ENCODE measurements at places on chromosomes 7 and 10. TPM values are rescaled to one million over a fixed set of nuclear protein-coding genes. Genes with fewer than 3 reads are reported as not detected.

GRCh38 chr7:19958309-19958896 is 185.0 kb upstream of the TMEM196 start:
- H3K27me3 ChIP-seq, result no peaks in the 10 kb centered on the region
- H3K4me1 ChIP-seq, result no peaks in the 10 kb centered on the region
- DNase-seq, result no peak

The PHKG1 gene
- total RNA-seq, result 4.9 TPM

The TCTN3 gene
- 15.3 TPM for total RNA-seq

DNA sequence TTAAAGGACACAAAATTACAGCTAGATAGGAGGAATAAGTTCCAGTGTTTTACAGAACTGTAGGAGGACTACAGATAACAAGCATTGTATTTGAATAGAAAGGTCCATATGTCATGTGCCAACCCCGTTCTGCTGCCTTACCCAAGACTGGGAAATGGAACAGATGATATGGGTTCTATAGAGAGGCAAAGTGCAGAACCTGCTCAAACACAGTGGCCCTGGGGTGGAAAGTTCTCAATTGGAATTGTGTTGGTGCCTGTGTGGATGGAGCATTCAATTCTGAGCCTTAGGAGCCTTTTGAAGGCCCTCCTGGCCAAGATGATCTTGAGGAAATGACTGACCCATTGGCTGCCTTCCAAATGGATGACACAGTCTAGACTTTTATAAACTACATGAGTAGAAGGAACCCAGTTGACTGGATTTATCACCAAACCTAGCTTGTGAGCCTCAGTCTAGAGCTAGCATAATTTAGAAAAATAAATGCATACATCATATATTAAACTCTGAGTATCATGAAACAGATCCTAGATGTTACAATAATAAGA is 4.1 kb upstream of the PRSS1 start:
- no peak overlapping the region for H3K27ac ChIP-seq
- H3K4me3 ChIP-seq, result no peak overlapping the region
- no peaks in the 10 kb centered on the region for H3K4me1 ChIP-seq
- H3K36me3 ChIP-seq, result no peaks in the 10 kb centered on the region

The VWA2 gene
- not detected for total RNA-seq

The TUBB8 gene
- not detected for total RNA-seq

The AGR3 gene
- total RNA-seq, result not detected

DNA sequence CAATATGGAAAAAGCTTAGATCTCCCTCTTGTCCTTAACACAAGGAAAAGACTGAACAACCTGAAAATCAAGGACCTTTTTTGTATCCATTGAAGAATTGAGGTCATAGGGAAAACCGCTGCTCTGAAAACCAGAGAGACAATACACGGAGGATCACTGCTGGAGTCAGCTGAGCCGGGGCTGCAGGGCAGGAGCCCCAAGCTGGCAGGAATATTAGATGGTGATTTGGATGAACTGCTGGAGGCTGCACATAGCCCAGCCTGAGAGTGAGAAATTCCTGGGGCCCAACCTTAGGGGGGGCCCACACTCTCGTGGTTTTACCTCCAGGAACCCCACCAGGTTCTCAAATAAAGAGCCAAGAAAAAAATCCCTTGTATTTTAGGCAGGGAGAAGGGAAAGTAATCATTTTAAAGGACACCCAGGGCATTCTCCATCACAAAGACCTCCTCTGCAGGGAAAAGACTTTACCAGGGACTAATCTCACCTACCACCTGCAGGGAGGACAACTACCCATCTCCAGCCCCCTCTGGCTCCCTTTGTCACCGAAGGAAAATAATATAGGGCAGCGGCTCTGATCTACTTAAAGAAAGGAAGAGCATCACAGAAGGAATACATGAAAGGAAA is 55.4 kb upstream of the RNF32 start:
- H3K27ac ChIP-seq, result no peak overlapping the region
- no peaks in the 10 kb centered on the region for H3K36me3 ChIP-seq
- no peaks in the 10 kb centered on the region for H3K27me3 ChIP-seq

DNA sequence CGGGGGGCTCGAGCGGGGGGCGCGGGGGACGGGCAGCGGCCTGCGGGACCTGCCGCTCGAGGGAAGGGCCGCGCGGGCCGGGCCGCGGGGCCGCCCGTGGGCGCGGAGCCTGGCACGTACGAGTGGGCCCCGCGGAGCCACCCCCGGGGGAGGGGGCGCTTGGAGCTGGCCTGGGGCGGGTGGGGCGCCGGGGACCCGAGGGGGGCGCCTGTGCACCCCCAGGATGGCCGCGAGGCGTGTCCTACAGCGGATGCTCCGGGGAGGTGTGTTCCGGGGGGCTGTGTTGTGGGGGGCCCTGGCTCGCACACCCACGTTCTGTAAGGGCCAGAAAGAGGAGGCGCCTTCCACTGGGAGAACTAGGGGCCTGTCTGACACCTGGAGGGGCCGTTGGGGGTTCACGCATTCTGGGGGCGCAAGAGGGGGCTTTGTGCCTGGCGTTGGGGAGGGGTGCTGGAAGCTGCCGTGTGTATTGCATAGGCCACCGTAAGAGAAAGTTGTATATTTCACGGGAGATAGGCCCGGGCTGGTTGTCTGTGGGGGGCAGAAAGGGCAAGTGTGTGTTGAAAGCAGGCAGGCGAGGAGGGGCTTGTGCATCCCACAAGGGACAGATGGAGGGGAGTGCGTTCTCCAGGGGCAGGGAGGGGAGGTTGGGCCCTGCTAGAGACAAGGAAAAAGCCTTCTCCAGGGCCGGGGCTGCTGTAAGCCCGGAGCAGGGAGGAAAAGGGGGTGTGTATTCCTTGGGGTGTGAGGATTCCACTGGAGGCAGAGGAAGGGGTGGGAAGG is 663 bp downstream of the VPS37D start:
- H3K4me3 ChIP-seq, result no peak overlapping the region
- H3K36me3 ChIP-seq, result no peaks in the 10 kb centered on the region
- no peak overlapping the region for H3K27ac ChIP-seq

The PNLIPRP2 gene
- not detected for total RNA-seq

The SUN3 gene
- not detected for total RNA-seq

DNA sequence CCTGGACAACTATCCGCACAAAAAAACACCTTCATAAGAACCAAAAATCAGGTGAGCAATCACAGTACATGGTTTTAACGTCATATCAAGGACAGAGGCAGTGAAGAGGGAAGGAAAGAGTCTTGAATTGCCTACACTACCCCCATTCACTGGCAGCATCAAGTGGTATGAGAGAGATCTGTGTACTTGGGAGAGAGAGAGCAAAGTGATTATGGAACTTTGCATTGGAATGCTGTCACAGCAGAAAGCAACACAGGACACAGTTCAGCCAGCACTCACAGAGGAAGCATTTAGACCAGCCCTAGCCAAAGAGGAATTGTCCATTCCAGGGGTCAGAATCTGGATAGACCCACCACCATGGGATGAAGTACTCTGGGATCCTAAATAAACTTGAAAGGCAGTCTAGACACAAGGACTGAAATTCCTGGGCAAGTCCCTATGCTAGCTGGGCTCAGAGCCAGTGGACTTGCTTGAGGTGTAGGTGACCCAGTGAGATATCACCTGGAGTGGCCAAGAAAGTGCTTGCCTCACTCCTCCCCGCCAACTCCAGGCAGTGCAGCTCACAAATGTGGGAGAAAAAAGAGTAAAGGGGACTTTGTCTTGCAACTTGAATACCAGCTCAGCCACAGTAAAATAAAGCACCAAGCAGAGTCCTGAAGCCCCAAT is 30.5 kb upstream of the SFTPD start:
- H3K36me3 ChIP-seq, result no peaks in the 10 kb centered on the region
- H3K4me3 ChIP-seq, result no peak overlapping the region
- peaks cover 3% of the 10 kb centered on the region for H3K27me3 ChIP-seq
- DNase-seq, result no peak
- no peaks in the 10 kb centered on the region for H3K4me1 ChIP-seq

GRCh38 chr7:74474271-74474865 is 20.7 kb downstream of the GTF2IRD1 start:
- H3K4me1 ChIP-seq, result peaks cover 1% of the 10 kb centered on the region
- H3K36me3 ChIP-seq, result no peaks in the 10 kb centered on the region
- no peak overlapping the region for H3K4me3 ChIP-seq
- no peak overlapping the region for H3K27ac ChIP-seq
- H3K27me3 ChIP-seq, result no peaks in the 10 kb centered on the region
- DNase-seq, result no peak

The SLC29A4 gene
- total RNA-seq, result 0.40 TPM

The NEUROD6 gene
- total RNA-seq, result not detected

- no peak overlapping the region for H3K4me3 ChIP-seq
- peaks cover 2% of the 10 kb centered on the region for H3K36me3 ChIP-seq
- H3K4me1 ChIP-seq, result no peaks in the 10 kb centered on the region
- no peak overlapping the region for H3K27ac ChIP-seq
- no peaks in the 10 kb centered on the region for H3K27me3 ChIP-seq
- no peak for DNase-seq
Measured at GRCh38 chr10:12780634-12781601, 220.6 kb downstream of the CCDC3 start.

GRCh38 chr10:43375401-43376020 is 4.1 kb downstream of the FXYD4 start:
- no peak overlapping the region for H3K4me3 ChIP-seq
- no peaks in the 10 kb centered on the region for H3K36me3 ChIP-seq
- no peaks in the 10 kb centered on the region for H3K27me3 ChIP-seq

GRCh38 chr10:132914732-132915131 is 27.6 kb downstream of the CFAP46 start:
- DNase-seq, result no peak
- no peaks in the 10 kb centered on the region for H3K36me3 ChIP-seq
- no peak overlapping the region for H3K27ac ChIP-seq
- no peak overlapping the region for H3K4me3 ChIP-seq
- H3K27me3 ChIP-seq, result no peaks in the 10 kb centered on the region
- peaks cover 4% of the 10 kb centered on the region for H3K4me1 ChIP-seq

The IGFBP3 gene
- total RNA-seq, result 0.39 TPM

The JCAD gene
- total RNA-seq, result not detected

The TEX47 gene
- total RNA-seq, result not detected

DNA sequence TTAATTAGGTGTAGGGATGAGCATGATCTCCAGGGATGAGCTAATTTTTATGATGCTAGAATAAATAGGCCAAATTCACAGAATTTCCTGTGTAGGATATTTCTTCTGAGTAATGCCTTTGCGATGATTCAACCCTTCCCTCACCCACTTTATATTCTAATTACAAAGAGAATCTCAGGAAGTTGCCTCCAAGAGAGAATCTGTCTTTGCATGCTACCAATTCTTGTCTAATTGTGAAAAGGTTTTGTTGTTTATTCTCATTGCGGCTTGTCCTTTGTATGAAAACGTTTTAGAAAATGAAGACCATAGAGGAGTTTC is 6.3 kb downstream of the C7orf57 start:
- H3K4me1 ChIP-seq, result peaks cover 23% of the 10 kb centered on the region
- H3K36me3 ChIP-seq, result no peaks in the 10 kb centered on the region
- no peaks in the 10 kb centered on the region for H3K27me3 ChIP-seq
- H3K4me3 ChIP-seq, result no peak overlapping the region
- DNase-seq, result no peak

The ODAD2 gene
- not detected for total RNA-seq

DNA sequence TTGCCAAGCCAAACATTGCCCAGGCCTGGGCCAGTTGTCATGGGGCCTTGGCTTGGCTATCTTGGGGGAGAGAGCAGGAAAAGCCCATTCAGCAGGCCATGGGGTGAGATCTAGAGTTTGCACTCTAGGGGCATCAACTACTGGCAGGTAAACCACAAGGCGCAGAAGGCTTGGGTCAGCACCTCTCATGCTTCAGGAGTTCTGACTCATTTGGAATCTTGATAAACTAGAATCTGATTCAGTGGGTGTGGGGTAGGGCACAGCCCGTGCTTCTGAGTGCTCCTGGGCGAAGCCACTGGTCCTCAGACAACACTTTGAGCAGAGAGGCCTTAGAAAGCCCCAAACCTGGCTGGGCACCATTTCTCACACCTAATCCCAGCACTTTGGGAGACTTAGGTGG is 81.1 kb downstream of the RGS10 start:
- H3K27me3 ChIP-seq, result no peaks in the 10 kb centered on the region
- H3K4me1 ChIP-seq, result peaks cover 8% of the 10 kb centered on the region
- no peak overlapping the region for H3K27ac ChIP-seq

The WNT8B gene
- not detected for total RNA-seq

DNA sequence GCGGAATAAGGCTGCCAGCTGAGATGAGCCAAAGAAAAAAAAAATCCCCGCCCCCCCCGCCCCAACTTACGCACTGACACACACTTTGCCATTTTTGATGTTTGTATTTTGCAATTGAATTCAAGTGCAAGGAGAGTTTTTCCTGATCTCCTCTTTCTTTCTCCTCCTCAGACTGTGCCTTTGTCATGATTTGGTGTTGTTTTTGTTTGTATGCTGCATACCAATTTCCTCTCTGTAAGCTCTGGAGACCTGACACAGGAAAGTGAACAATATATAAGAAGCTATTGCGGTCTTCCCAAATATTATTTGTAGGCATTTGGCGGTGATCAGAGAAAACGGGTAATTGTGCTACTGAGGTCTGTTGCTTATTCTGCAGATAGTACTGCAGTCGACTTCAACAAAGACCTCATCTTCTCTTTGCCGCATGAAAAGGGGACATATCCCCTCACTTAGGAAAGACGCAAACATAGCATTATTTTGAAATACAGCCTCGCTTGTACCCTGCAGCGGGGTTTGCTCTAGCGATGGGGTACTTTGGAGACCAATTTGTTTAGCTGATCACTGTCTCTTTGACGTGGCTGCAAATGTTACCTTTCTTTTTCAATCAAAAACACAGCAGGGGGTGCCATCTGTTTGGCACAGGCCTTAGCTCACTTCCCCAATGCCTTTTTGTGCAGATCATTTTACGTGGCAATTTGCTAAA is 206.6 kb downstream of the SKAP2 start:
- no peak overlapping the region for H3K4me3 ChIP-seq
- no peaks in the 10 kb centered on the region for H3K36me3 ChIP-seq
- H3K27me3 ChIP-seq, result no peaks in the 10 kb centered on the region
- DNase-seq, result no peak

- peak overlapping the region; percentile 90 for H3K27ac ChIP-seq
- peaks cover 38% of the 10 kb centered on the region for H3K4me1 ChIP-seq
- peaks cover 15% of the 10 kb centered on the region for H3K36me3 ChIP-seq
- no peaks in the 10 kb centered on the region for H3K27me3 ChIP-seq
- no peak for DNase-seq
- H3K4me3 ChIP-seq, result no peak overlapping the region
Measured at GRCh38 chr10:26488344-26488743, 50.2 kb downstream of the APBB1IP start.

DNA sequence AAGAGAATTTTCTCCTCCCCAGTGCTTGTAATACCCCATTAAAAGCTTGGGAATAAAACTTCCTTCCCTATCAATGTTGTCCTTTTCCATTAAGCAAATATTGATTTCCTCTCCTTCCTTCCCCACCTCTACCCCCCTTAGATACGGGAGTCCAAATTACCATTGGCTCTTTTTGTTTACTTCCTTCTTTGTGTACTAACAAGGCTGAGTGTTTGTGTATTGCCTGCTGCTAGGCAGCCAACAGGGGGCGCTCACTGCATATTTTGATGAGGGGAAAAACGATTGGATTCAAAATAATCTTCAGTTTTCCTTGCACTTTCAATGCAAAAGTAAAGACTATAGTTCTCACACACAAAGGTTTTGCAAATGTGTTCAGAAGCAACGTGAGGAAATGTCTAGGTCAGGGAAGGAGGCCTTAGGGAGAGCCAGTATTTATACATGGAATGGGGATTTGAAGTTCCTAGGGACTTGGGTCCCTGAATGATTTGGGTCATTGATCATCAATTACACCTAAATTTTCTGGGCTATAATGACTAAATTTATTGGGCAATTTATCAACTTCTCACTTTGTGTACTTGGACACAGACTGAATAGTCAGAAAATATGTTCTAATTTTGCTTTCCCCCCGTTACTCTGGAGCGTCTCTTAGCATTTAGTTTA is 23.6 kb upstream of the VPS41 start:
- no peaks in the 10 kb centered on the region for H3K4me1 ChIP-seq
- peak; percentile 53 for DNase-seq
- H3K36me3 ChIP-seq, result no peaks in the 10 kb centered on the region
